ENCODE measurements at places on chromosomes 1 and 21.

DNA sequence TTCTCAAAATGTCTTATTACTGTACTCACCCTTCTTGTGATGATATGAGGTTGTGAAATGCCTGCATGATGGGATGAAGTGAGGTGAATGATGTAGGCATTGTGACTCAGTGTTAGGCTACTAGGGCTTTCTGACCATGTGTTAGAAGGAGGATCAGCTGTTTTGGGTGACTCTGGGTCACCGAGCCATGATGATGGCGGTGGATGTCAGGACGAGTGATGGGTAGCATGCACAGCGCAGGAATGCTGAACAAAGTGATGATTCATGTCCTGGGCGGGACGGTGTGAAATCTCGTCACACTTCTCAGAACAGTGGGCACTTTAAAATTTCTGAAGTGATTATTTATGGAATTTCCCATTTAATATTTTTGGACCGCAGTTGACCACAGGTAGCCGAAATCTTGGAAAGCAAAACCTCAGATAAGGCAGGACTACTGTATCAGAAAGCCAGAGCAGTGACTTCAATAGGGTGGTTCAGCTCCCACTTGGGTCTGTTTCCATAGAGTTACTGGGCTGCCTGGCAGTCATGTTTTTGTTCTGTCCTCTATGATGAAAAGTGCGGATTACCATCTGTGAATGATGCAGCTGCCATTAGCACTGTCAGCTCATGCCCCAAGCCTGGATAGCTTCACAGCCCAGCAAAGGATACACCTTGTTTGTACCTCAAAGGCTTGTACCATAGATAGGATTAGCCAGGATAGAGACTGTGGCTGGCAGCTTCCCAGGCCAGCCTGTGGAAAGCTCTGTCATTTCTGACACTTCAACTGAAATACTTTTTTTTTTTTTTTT lies 26.6 kb downstream of the IL6R start:
- no peak for DNase-seq

GRCh38 chr1:51515312-51515960 lies 3.6 kb downstream of the EPS15 start:
- DNase-seq = no peak

DNA sequence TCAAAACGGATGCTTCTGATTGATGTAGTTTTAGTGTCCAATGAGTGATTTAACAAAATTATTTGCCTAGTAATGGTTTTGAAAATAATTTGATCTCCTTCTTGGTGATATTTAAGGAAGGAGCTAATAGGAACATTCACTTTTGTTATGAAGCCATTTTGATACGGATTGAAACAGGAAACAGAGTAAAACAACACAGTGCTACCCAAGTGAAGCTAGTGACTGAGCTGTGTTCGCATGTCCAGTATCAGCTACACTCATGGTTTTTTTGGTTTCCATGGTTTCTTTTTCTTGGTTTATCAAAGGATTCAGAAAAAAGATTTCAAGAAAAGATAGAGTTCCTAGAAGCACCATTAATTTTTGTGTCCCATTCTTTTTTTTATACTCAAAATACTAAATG lies 40.1 kb upstream of the PLEKHO1 start:
- no peak for DNase-seq

DNA sequence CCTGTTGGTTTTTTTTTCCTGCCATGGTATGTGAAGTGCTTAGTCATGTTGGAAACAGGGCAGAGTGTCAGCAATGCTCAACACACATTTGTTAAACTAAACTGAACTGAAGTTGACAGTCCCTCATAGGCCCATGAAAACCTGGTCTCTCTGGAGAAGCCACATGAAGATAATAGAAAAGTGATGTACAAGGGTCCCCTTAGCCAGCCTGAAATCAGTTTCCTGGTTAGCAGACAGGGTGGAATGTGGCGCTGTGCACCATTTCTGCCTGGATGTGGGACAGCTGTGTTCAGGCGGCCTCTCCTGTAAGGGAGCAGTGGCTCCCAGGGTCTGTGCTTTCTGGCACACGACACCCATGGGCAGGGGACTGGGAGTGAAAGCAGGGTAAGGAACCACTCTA lies 9.9 kb upstream of the CHI3L1 start:
- no peak for DNase-seq

- DNase-seq = no peak
Observed at GRCh38 chr1:27356619-27357280, 10.0 kb downstream of the MAP3K6 start.
